Epithelial cell of umbilical artery (primary cell): ENCODE measurements at places on chromosomes 1 and 21. TPM values are rescaled to one million over a fixed set of nuclear protein-coding genes. Genes with fewer than 3 reads are reported as not detected.

The HES3 gene
- total RNA-seq: not detected in 2 replicates

The BEND5 gene
- total RNA-seq: not detected in 2 replicates

The ATP1A2 gene
- total RNA-seq: not detected in 2 replicates

The OVAAL gene
- not detected in 2 replicates for total RNA-seq

The PCAT6 gene
- 1.1 TPM in 1 of 2 replicates, not detected in the other for total RNA-seq

The LYSMD1 gene
- 2.6 and 4.4 TPM in 2 replicates for total RNA-seq

The RAB25 gene
- total RNA-seq: not detected in 2 replicates

The BGLAP gene
- total RNA-seq: 0.61 and 0.65 TPM in 2 replicates

The ITSN1 gene
- 42.9 and 64.7 TPM in 2 replicates for total RNA-seq

The APH1A gene
- total RNA-seq: 109 and 134 TPM in 2 replicates

The OR2AK2 gene
- total RNA-seq: not detected in 2 replicates

The COL6A1 gene
- 14.0 and 17.8 TPM in 2 replicates for total RNA-seq

The KIAA1614 gene
- total RNA-seq: 1.8 and 2.6 TPM in 2 replicates

The GPR3 gene
- total RNA-seq: 0.46 and 0.65 TPM in 2 replicates

The EXTL1 gene
- under 0.01 TPM in 1 of 2 replicates, not detected in the other for total RNA-seq

The MAP3K21 gene
- 0.65 and 1.2 TPM in 2 replicates for total RNA-seq

The PTPRC gene
- total RNA-seq: 0.15 TPM in 1 of 2 replicates, not detected in the other

The ESRRG gene
- not detected in 2 replicates for total RNA-seq

The RAP1GAP gene
- total RNA-seq: under 0.01 TPM in 1 of 2 replicates, not detected in the other

The MECR gene
- 22.3 and 26.3 TPM in 2 replicates for total RNA-seq

The UBL4B gene
- not detected in 2 replicates for total RNA-seq

The PTPN7 gene
- 0.30 and 3.2 TPM in 2 replicates for total RNA-seq

The SMCP gene
- not detected in 2 replicates for total RNA-seq

The C1orf146 gene
- not detected in 2 replicates for total RNA-seq

The SSU72 gene
- 67.0 and 82.2 TPM in 2 replicates for total RNA-seq

The OLFML2B gene
- 0.32 TPM in 1 of 2 replicates, not detected in the other for total RNA-seq

The MYOG gene
- not detected in 2 replicates for total RNA-seq

The ETV3L gene
- not detected in 2 replicates for total RNA-seq

The GBP7 gene
- total RNA-seq: not detected in 2 replicates

The B3GALT5 gene
- total RNA-seq: under 0.01 TPM in 1 of 2 replicates, not detected in the other

The TRIM45 gene
- total RNA-seq: 1.4 and 3.2 TPM in 2 replicates

The RNU1-3 gene
- under 0.01 and 5,836 TPM in 2 replicates for total RNA-seq

The ZMYND12 gene
- 0.32 and 0.61 TPM in 2 replicates for total RNA-seq
